ENCODE measurements at places on chromosomes 13 and 19. TPM values are rescaled to one million over a fixed set of nuclear protein-coding genes. Genes with fewer than 3 reads are reported as not detected.
A peak's percentile ranks its signal among the peaks of the same experiment; 100 is the strongest.

The CHERP gene
- total RNA-seq: 13.3 TPM

GRCh38 chr13:49454388-49455006, 10.4 kb downstream of the SETDB2 start:
- H3K36me3 ChIP-seq: no peaks in the 10 kb centered on the region
- H3K4me1 ChIP-seq: peaks cover 7% of the 10 kb centered on the region
- DNase-seq: no peak
- H3K4me3 ChIP-seq: no peak overlapping the region

GRCh38 chr13:100363285-100363711, 225.3 kb downstream of the GGACT start:
- H3K36me3 ChIP-seq: no peaks in the 10 kb centered on the region
- DNase-seq: no peak
- H3K27ac ChIP-seq: no peak overlapping the region
- H3K27me3 ChIP-seq: no peaks in the 10 kb centered on the region
- no peak overlapping the region for H3K4me3 ChIP-seq

DNA sequence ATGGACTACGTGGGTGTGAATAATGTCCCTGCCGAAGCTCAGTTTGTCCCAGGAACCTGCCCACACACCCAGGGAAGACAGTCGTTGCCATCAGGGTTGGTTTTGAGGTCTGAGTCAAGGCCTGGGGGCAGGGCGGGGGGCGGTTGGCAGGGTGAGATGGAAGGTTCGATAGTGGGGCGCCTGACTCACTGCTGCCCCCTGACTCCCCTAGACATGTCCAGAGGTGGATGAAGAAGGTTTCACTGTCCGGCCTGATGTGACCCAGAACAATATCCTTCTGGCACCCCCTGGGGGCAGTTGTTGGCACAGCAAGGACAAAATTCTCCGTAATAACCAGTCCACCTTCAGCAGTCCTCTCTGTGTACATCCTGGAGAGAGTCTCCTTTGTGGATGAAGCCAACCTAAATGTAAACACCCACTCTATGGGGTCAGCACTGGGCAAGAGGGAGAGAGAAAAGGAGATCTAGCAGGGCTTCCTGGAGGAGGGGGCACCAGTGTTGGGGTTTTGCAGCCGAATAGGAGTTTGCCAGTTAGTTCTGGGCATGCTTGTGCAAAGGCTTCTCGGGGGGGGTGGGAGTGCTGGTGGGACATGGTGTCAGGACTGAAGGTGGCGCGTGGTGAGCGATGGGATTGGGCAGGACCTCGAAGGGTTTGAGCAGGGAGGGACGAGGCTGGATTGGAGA, 19.6 kb upstream of the B3GNT3 start:
- no peaks in the 10 kb centered on the region for H3K27me3 ChIP-seq
- H3K4me1 ChIP-seq: no peaks in the 10 kb centered on the region
- no peaks in the 10 kb centered on the region for H3K36me3 ChIP-seq
- H3K27ac ChIP-seq: no peak overlapping the region
- no peak for DNase-seq
- H3K4me3 ChIP-seq: no peak overlapping the region

- no peaks in the 10 kb centered on the region for H3K36me3 ChIP-seq
- H3K4me3 ChIP-seq: no peak overlapping the region
- no peaks in the 10 kb centered on the region for H3K27me3 ChIP-seq
- H3K27ac ChIP-seq: no peak overlapping the region
- H3K4me1 ChIP-seq: no peaks in the 10 kb centered on the region
These were observed 59.1 kb upstream of the TNFRSF19 start for GRCh38 chr13:23510979-23511735.

The NUFIP1 gene
- total RNA-seq: 4.3 TPM

DNA sequence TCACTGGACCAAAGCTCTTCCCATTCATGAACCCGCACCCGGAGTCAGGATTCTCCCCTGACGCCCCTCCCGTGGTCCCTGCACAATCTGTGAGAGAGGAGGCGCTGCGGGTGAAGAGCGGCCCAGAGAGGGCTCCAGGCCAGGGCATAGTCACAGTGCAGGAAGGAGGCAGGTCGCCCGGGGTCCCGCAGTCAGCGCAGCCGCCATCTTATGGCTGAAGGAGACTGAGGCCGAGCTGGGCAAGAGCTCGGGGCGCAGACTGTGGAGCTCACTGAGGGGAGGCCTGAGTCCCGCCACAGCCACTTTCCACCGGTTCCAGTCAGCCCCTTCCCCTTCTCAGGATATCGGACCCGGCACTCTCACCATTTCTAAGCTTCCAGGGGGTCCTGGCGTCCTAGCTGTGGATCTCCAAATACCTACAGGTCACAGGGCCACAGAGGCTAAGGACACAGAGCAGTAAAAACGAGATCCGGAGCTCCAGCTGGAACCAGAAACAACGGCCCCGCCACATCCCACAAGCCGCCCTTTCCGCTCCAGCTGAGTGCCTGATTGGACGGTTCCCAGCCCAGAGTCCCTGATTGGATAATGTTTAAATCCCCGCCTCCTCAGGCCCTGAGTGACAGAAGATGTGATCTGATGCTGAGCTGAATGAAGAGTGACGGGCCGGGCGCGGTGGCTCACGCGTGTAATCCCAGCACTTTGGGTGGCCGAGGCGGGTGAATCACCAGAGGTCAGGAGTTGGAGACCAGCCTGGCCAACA, at the start of gene ZNF99:
Gene ZNF99, minus strand, starts transcription at position 501 of the 760 bp plus-strand sequence. Its CDS starts 135 bp downstream, at position 366.
- no peaks in the 10 kb centered on the region for H3K36me3 ChIP-seq
- H3K27ac ChIP-seq: no peak within 1 kb of the TSS
- peak; percentile 42 for DNase-seq
- no peaks in the 10 kb centered on the region for H3K27me3 ChIP-seq

The IFNL1 gene
- total RNA-seq: not detected

The ADPRHL1 gene
- total RNA-seq: 0.56 TPM

The B3GNT8 gene
- not detected for total RNA-seq

DNA sequence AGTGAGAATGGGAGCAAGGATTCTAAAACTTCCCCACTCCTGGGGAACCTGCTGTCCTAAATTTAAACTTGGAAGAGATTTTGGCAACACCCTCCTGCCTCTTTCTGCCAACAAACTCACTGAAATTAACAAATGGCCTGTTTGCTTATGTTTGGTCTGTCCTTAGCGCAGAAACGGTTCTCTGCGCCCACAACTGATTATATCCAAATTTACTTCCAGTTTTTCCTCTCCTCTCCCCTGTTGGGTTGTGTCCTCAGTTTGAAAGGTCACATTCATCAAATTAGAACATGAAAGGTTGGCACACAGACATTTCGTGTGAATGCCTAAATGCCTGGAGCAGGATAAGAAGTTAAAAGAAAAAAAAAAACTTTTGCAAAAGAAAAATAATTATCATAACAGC, 56.4 kb upstream of the MRI1 start:
- H3K36me3 ChIP-seq: no peaks in the 10 kb centered on the region
- no peak overlapping the region for H3K27ac ChIP-seq
- H3K27me3 ChIP-seq: no peaks in the 10 kb centered on the region
- H3K4me1 ChIP-seq: no peaks in the 10 kb centered on the region

- DNase-seq: no peak
- no peaks in the 10 kb centered on the region for H3K27me3 ChIP-seq
- no peak overlapping the region for H3K27ac ChIP-seq
- no peak overlapping the region for H3K4me3 ChIP-seq
These were observed 252.6 kb downstream of the SLITRK5 start for GRCh38 chr13:87923753-87924152.

- H3K27ac ChIP-seq: no peak overlapping the region
- H3K27me3 ChIP-seq: no peaks in the 10 kb centered on the region
- DNase-seq: no peak
- H3K4me1 ChIP-seq: peaks cover 6% of the 10 kb centered on the region
These were observed 62.4 kb upstream of the XPO4 start for GRCh38 chr13:20964904-20965303.

DNA sequence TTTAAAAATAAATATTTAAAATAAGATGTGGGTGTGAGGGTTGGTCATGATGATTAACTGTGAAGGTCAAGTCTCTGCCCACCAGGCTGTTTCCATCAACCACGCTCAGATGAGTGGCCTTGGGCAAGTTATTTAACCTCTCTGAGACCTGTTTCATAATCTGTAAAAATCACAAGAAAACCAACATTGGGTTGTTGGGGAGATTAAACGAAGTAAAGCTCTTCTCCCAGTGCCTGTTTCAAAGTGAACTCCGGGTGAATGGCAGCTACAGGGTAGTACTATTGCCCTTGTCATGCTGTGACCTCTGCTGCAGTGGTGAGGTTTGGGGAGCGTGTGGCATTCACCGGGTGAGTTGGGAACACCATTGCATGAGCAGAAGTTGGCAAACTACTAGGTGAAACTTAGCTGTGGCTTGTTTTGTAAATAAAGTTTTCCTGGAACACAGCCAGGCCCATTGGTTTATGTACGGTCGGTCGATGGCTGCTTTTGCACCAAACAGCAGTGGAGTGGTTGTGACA, 153.2 kb downstream of the USP12 start:
- no peaks in the 10 kb centered on the region for H3K4me1 ChIP-seq
- H3K27ac ChIP-seq: no peak overlapping the region
- H3K27me3 ChIP-seq: no peaks in the 10 kb centered on the region
- no peak overlapping the region for H3K4me3 ChIP-seq

GRCh38 chr13:46759846-46760245, 37.1 kb downstream of the ESD start:
- no peaks in the 10 kb centered on the region for H3K27me3 ChIP-seq
- H3K27ac ChIP-seq: no peak overlapping the region
- no peak overlapping the region for H3K4me3 ChIP-seq
- DNase-seq: no peak
- H3K36me3 ChIP-seq: no peaks in the 10 kb centered on the region

The THAP8 gene
- 5.0 TPM for total RNA-seq

GRCh38 chr13:49248622-49249002, 887 bp downstream of the CDADC1 start:
- no peaks in the 10 kb centered on the region for H3K27me3 ChIP-seq
- no peaks in the 10 kb centered on the region for H3K36me3 ChIP-seq
- peaks cover 20% of the 10 kb centered on the region for H3K4me1 ChIP-seq

The PTH2 gene
- not detected for total RNA-seq

DNA sequence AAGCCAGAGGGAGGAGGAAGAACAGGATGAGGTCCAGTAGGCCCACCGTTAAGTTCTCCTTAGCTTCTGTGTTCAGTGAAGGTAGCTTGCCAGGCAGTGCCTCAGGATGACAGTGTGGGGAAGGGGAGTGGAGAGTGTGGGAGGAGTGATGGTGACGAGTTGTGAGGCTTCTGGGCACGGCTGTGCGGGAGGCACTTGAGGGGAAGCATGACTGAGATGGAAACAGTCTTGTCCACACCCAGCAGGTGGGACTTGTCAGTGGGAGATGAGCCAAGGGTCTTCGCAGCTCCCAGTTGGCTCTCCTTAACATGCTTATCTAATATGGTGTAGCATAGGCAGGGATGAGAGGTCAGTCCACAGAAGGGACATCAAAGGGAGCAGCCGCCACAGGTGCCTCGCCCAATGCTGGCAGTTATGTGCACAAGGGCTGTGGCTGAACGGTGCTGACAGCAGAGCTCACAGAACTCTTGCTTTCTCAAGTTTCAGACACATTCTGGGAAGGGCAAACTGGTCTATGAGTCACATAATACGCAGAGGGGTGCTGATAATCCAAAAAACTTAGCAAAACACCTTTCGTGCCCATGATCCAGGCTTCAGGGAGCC, 47.5 kb downstream of the OXGR1 start:
- no peaks in the 10 kb centered on the region for H3K27me3 ChIP-seq
- H3K4me3 ChIP-seq: no peak overlapping the region
- H3K4me1 ChIP-seq: peaks cover 5% of the 10 kb centered on the region
- no peak overlapping the region for H3K27ac ChIP-seq

DNA sequence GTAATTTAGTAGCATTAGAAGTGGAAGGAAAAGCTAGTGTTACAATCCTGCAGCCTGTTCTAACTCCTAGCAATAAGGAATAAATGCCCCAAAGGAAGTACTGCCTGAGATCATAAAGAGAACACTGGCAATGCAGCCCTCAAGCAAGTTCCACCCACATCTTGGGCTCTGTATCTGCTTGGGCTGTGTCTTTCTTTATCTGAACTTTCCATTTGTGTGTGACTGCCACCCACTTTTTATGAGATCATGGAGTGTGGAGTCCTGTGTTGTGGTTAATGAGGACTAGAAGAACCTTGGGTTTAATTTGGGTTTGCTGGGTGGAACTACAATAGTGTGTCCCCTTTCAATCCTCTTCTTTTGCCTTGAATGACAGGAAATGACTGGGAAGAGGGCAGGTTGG, 38.2 kb downstream of the RFXAP start:
- no peak for DNase-seq
- peaks cover 24% of the 10 kb centered on the region for H3K36me3 ChIP-seq
- H3K4me1 ChIP-seq: no peaks in the 10 kb centered on the region
- H3K4me3 ChIP-seq: no peak overlapping the region

The C19orf85 gene
- not detected for total RNA-seq

DNA sequence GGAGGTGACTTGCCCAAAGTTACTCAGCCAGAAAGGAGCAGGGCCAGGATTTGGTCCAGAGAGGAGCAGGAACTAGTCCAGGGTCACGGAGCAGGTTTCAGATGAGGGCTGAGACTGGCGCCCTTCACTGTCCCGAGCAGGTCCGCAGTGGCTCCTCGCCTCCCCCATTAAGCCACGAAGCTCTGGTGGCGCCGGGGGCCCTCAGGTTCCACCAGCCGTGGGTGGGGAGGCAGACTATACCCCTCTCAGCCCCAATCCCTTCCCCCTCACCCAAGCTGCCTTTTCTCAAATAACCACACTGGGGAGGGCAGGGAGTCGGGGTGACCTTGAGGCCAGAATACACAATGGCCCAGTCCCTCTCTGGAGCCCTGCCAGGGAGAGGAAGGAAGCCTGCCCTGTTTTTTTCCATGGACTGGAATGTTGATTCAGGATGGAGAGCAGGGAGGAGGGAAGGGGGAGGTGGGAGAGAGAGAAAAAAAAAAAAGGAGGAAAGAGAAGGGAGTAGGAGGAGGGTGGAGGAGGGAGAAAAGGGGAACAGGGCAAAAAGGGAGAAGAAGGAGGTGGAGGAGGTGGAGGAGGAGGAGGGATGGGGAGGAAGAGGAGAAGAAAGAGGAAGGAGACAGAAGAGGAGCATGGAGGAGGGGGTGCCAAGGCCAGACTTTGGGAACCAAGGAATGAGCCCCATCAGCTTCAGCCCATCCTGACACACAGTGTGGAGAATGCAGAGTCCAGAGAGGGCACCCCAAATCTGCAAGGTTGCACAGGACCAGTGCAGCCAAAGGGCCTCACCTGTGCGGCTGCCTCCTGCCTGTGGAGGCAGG, 19.7 kb downstream of the CEACAM16 start:
- peak; percentile 96 for DNase-seq
- H3K27me3 ChIP-seq: no peaks in the 10 kb centered on the region
- H3K36me3 ChIP-seq: no peaks in the 10 kb centered on the region
- H3K27ac ChIP-seq: peak overlapping the region; percentile 92
- no peak overlapping the region for H3K4me3 ChIP-seq

The PEG3 gene
- total RNA-seq: 9.8 TPM

DNA sequence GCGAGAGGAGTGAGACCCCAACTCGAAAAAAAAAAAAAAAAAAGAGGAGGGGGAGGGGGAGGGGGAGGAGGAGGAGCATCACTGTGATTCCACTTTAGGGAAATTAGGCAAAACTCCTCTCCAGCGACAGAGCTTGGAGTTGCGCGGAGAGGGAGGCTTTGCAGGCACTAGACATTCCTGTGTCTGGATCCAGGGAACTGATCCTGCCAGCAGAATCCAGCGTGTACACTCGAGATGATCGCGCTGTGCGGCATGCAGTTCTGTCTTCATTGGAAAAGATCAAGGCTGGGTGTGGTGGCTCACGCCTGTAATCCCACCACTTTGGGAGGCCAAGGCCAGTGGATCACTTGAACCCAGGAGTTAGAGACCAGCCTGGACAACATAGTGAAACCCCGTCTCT, 29.6 kb upstream of the KLF2 start:
- no peaks in the 10 kb centered on the region for H3K36me3 ChIP-seq
- no peak for DNase-seq
- no peaks in the 10 kb centered on the region for H3K27me3 ChIP-seq
- no peak overlapping the region for H3K4me3 ChIP-seq
- peaks cover 7% of the 10 kb centered on the region for H3K4me1 ChIP-seq

The OLFM4 gene
- total RNA-seq: 0.11 TPM

The FBXO27 gene
- 4.1 TPM for total RNA-seq

GRCh38 chr19:27794494-27795042, 1418.4 kb downstream of the UQCRFS1 start:
- H3K27me3 ChIP-seq: no peaks in the 10 kb centered on the region
- H3K4me1 ChIP-seq: peaks cover 18% of the 10 kb centered on the region
- DNase-seq: peak; percentile 2
- peak overlapping the region; percentile 83 for H3K27ac ChIP-seq
